ENCODE measurements at places on chromosomes 5 and 9.

DNA sequence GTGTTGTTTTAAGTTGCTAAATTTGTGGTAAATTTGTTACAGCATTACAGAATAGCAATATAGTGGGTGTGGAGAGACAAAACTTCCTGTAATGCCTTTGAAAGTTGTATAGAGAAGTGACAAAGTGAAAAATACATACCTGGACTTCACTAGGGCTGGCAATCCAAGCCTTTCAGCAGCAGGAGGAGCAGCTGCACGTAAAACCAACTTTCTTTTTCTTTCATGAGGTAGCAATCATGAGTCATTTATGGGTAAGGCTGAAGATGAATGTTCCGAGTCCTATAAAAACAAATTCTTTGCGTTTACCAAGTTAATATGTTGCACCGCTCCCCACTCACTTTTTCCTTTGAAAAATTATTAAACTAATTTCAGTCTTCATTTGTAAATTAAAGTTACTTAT, 1138.2 kb downstream of the TAF11L14 start:
- no peak for DNase-seq

DNA sequence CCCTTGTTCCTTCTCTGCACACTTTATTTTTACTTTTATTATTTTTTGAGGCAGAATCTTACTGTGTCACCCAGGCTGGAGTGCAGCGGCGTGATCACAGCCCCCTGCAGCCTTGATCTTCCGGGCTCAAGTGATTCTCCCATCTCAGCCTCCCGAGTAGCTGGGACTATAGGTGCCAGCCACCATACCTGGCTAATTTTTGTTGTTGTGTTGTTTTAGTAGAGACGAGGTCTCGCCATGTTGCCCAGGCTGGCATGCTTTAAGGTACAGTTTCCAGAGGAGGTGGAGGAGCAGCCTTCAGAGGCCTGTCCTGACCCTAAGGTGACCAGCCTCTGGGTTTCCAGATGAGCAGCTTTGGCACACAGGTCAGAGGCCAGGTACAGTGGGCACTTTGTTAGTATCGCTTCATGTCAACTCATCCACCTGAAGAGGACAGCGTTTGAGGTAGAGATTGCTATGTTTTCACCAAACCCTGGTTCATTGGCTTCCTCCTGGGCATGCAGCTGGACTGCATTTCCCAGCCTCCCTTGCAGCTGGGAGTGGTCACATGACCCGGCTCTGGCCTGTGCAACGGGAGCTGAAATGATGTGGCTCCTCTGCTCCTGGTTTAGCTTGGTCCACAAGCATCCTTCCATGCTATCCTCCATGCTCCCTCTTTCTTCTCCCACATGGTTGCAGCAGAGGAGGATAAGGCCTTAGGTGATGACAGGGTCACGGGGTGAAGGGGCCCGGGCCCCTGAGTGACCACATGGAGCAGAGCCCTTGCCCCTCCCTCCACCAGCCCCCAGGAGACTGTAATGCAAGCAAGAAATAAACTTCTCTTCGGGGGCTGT, 139.3 kb upstream of the IER5L start:
- DNase-seq = peak; percentile 54

- no peak for DNase-seq
These were observed 5.5 kb upstream of the CAMLG start for GRCh38 chr5:134732819-134733218.

GRCh38 chr5:170662966-170663365, 120.6 kb upstream of the GABRP start:
- DNase-seq = no peak

- no peak for DNase-seq
These were observed 129.2 kb downstream of the MYO10 start for GRCh38 chr5:16806711-16807546.

- no peak for DNase-seq
These were observed 30.4 kb downstream of the AMBP start for GRCh38 chr9:114047717-114048116.

DNA sequence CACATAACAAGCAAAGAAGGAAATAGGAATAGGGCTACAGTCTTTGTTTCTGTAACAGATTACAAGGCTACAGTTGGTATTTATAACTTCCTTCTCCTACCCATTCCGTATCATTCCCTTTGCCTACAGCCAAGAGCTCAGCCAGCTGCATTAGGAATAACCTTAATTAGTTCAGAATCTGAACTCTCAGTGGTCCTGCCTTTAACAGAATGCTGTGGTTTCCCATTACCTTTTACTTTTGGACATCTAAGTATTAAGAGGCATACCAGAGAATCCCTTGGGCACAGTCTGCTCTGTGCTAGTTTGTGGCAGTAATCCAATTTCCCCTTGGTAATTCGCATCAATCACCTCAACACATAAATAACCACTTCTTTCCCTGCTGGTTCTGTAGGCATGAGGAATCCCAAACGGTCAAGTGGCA, 44.2 kb downstream of the PKD2L2 start:
- DNase-seq = no peak

GRCh38 chr9:133874659-133875058, 117.5 kb downstream of the VAV2 start:
- no peak for DNase-seq

GRCh38 chr9:37575921-37576721, at the start of gene FBXO10:
TSS of gene FBXO10 (minus strand) at chr9:37576380. CDS start at chr9:37541768, 34,612 bp downstream.
- peak; percentile 77 for DNase-seq

- no peak for DNase-seq
These were observed 25.2 kb upstream of the NREP start for GRCh38 chr5:111782216-111782615.

GRCh38 chr9:110443146-110443865, 105.6 kb upstream of the TXNDC8 start:
- no peak for DNase-seq

- DNase-seq = peak; percentile 42
These were observed 59.7 kb downstream of the TENT4A start for GRCh38 chr5:6772886-6773285.

- no peak for DNase-seq
These were observed 14.8 kb upstream of the MEF2C start for GRCh38 chr5:88897748-88898147.

GRCh38 chr9:131017067-131017466, 8.1 kb downstream of the LAMC3 start:
- no peak for DNase-seq

DNA sequence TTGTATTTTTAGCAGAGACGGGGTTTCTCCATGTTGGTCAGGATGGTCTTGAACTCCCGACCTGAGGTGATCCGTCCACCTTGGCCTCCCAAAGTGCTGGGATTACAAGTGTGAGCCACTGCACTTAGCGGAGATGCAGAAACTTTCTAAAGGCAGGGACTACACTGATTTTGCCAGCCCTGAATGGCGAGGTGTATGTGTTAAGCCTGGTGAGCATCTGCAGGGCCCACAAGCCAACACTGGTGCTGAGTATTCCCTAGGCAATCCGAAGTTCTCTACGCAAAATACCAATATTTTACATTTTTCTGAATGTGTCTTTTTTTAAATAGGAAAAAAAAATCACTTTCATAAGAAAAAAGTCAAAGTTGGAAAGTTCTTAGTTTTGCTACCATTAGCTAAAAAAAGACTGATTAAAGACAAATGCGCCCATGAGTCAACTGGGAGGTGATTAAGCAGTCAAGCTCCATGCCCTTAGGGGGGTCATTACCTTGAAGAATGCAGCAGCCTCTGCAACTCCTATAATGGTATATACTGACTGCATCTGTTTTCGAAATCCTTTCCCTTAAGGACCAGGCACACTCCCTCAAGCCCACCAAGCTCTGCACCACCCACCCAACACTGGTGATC, 502.8 kb downstream of the BNC2 start:
- DNase-seq = no peak

GRCh38 chr5:102932781-102933180, 177.7 kb downstream of the PAM start:
- no peak for DNase-seq

DNA sequence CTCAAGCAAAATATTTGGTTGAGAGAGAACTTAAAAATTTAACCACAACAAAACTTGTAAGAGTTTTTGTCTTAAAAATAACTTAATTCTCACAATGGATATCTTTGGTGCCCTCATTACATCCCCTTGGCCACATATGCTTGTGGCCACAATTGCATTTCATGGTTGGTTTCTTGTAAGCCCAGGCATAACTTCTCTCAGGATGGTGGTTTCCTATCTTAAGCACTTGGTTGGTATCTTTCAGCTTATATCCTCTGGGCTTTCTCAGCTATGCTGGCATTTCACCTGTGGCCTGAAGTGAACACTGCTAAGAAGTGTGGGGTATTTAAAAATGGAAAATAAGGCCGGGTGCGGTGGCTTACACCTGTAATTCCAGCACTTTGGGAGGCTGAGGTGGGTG, 212.4 kb upstream of the MEF2C start:
- DNase-seq = no peak

- no peak for DNase-seq
These were observed 71.2 kb upstream of the FREM1 start for GRCh38 chr9:14981291-14981950.

DNA sequence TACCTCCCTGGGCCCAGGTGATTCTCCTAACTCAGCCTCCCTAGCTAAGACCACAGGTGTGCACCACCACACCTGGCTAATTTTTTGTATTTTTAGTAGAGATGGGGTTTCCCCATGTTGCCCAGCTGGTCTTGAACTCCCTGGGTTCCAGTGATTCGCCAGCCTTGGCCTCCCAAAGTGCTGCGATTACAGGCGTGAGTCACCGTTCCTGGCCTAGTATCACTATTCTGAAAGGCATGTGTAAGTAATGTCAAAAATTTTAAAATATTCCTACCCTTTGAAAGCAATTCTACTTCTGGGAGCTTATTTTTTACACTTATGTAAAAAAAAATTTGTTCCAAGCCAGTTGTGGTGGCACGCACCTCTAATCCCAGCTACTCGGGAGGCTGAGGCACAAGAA, 27.1 kb upstream of the TLE1 start:
- DNase-seq = no peak

GRCh38 chr5:134175921-134176510, 734 bp downstream of the SKP1 start:
- DNase-seq = no peak

DNA sequence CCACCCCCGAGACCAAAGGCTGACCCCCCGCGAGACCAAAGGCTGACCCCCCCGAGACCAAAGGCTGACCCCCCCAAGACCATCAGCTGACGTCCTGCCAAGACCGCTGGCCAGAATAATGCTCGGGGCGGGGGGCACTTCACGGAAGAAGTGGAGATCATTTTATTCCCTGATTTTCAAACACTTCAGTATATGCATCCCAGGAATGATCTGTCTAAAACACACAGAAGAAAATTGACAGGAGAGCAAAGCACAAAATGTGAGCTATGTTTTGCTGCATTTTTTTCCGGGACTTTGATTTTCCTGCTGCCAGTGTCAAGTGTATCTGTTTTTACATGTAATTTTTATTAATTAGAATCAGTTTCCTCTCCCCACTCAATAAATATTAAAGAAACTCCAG, 67.1 kb downstream of the ADAMTS2 start:
- no peak for DNase-seq

DNA sequence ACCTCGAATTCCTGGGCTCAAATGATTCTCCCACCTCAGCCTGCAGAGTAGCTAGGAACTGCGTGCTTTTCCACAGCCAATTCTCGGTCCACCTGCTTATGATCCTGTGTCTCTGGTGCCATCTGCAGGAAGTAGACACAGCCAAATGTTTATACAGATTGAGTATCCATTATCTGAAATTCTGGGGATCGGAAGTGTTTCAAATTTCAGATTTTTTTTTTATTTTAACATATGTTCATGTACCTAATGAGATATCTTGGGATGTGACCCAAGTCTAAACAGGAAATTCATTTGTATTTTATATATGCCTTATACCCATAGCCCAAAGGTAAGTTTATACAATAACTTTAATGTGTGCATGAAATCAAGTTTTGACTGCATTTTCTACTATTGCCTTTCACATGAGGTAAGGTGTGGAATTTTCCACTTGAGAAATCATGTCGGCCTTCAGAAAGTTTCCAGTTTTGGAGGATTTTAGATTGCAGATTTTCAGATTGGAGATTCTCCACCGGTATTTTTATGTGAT, 89.5 kb downstream of the ESM1 start:
- DNase-seq = peak; percentile 30

- no peak for DNase-seq
These were observed 11.5 kb downstream of the CCDC69 start for GRCh38 chr5:151212406-151212798.

GRCh38 chr5:171770153-171770552, 15.5 kb upstream of the SMIM23 start:
- DNase-seq = no peak

GRCh38 chr5:16378762-16379161, 86.8 kb downstream of the ZNF622 start:
- DNase-seq = no peak

DNA sequence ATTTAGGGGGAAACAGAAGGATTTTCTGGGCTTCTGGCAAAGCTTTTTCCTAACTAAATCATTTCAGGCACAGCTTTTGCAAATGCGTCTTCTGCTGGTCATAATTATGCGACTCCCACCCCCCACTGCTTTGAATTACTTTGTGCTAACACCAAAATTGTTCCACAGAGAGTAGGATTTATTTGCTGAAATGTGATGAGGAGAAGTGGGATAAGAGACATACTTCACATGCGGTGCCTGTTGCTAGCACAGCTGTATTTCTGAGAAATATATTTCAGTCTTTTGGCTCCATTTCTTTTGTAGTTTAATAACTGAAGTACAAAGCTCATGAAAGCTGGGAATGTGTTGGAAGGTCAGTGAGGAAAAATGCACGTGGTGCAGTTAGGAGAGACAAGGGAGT, 83.2 kb upstream of the TAS2R1 start:
- DNase-seq = no peak

GRCh38 chr9:94697972-94698581, 28.4 kb upstream of the AOPEP start:
- no peak for DNase-seq

- no peak for DNase-seq
These were observed 263.8 kb downstream of the FBXL7 start for GRCh38 chr5:15763754-15764153.

DNA sequence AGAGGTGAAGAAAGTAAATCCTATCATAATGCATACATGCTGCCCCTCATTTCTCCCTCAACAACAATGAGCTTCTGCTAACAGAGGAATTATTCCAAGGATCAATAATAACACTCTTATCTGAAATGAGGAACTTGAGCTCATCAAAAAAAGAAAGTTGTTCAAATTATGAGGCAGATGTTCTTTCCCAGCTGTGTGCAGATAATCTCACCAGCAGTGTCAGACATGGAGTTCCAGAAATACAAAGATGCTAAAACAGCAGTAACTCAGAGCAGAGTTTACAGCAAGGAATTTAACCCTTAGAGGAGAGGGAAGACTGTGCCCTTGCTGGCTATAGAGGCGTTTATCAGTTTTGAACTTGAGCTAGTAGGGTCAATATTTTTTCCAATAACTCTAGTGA, 153.1 kb downstream of the TRIM36 start:
- no peak for DNase-seq

GRCh38 chr5:96566833-96567587, 95.2 kb upstream of the CAST start:
- no peak for DNase-seq

GRCh38 chr9:94222870-94223269, 36.2 kb upstream of the ZNF169 start:
- no peak for DNase-seq

DNA sequence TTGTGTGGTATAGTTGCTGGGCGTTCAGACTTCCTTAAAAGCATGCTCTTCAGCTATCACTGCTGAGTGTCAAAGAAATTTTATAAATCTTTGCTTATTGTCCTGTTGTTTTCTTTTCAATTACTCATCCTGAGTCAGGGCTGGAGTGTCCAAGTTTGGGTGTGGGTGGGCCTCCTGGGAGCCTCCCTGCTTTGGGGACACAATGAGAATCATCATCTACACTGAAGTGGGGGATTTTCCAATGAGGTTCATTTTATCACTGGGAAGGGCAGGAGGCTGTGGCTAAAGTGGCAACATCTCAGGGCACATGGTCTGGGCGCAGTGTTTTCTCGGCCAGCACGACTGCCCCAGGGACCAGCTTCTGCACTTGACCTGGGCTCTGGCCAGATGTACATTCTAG, 19.5 kb downstream of the GFPT2 start:
- DNase-seq = no peak
